ENCODE measurements at places on chromosomes 3 and 15.

DNA sequence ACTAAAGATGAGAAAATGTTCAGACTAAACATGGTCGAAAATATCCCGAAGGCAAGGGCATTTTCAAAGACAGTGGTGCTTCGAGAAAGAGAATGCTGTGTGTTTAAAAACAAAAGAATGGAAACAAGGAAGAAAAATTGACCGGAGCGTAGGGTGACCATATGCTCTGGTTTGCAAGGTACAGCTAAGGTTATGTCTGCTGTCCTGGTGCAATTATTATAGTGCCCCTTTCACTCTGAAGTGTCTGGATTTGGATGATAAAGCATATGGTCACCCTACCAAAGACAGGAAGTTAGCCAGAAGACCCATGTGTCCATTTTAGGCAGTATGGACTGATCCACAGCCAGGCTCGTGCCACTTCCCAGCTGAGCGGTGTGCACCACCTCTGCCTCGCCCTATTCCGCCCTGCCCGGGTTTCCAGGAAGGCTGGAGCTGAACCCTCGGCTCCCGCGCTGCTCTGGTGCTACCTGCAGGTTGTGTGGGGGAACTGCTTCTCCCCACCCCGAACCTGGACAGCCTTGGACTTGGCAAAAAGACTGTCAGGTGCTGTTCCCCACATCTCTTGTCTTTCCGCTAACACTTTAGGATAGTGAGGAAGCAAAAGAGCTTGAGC is 25.2 kb downstream of the GOLGA6D start:
- DNase-seq = no peak

DNA sequence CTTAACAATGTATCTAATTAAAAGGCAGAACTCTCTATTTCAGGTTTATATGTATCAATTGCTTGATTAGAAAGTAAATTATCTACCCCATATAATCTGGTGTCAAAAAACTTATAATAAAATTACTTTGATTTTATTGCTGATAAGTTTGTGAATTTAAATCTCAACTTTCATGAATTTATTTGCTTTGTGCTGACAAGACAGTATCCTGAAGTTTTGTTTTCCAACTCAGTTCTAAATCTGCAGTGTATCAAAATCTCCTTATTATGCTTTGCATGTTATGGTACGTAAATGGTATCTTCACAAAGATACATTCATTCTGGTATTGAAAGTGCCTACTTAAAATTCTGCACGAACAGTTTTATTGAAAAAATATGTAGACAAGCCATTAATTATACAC is 78.5 kb upstream of the ZNF717 start:
- no peak for DNase-seq

DNA sequence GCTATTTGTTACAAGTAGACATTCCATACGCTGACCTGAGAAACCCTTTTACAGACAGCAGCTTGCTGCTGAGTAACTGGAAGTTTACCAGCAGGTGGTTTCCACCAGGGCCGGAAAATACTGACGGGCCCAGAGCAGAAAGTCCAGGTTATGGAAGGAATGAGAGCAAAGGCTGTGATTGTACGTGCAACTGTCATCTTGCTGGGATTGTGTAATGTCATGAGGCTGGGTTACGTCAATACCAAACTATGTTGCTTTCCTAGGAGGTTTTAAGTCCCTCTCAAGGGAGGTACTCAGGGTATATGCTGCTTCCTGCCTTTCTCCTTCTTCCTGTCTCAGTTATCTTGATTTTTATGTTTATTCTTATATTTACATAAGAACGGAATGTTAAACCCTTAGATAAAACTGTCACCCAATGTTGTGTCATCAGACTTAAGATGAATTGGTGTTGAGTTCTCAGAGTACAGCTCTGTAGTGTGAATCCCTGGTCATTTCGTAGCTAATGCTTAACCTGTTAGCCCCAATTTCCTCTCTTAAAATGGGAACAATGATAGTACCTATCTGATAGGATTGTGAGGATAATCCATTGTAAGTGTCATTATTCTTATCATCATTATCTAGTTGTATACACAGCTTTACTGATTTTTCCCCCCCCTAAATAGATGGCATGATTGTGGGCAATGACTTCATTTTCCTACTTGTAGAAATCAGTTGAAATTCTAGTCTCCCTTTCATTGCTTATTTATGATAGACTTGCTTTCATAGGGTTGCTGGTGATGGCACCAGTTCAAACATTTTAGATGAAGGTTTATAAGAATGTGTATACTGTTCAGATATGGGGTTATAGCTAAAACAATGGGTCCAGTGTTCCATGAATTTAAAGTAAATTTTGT is 101.4 kb downstream of the FNDC3B start:
- no peak for DNase-seq

DNA sequence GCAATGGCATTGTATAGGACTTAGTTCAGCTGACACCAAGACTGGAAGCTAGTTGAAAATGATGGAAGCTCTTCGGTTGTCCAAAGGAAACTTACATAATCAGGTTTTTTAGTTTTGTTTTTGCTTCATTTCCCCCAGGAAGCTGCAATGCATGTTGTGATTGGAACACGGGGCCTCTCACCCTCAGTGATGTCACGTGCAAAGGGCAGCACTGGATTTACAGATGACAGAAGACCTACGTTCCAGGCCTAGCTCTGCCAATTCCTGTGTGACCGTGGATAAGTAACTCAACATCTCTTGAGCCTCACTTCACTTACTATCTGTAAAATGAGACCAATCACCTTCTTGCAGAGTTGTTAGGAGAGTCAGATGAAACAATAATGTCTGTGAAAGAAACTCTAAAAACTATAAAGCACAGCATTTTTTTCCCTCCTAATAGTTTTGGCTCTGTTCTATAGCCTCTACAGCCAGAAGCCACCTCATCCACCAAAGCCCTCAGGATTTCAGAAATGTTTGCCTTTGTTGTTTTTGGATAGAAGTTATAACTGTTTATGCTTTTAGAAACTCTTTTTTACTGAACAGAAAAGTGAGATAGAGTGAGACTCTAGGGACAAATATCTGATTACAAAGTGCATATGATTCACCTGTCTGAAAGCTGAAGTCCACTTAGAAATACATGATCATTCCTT is 4.6 kb downstream of the RBSN start:
- DNase-seq = no peak

GRCh38 chr3:8112587-8112986 is 389.0 kb upstream of the LMCD1 start:
- DNase-seq = no peak

DNA sequence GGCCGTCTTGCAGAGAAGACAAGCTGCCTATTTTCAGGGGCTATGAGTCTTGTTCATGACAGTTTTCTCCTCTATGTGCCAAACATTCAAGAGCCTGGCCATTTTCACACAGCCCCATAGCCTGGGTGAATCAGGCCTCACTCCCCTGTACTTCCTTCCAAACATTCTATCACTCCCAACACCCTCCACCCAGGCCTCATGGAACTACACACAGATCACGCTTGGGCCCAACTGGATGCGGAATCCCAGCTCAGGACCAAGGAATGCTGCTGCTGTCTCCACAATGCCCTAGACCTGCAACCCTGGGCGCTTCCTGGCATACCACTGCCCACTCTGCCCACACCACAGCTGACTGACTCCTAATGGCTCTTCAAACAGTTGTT is 39.4 kb upstream of the PCSK6 start:
- no peak for DNase-seq

DNA sequence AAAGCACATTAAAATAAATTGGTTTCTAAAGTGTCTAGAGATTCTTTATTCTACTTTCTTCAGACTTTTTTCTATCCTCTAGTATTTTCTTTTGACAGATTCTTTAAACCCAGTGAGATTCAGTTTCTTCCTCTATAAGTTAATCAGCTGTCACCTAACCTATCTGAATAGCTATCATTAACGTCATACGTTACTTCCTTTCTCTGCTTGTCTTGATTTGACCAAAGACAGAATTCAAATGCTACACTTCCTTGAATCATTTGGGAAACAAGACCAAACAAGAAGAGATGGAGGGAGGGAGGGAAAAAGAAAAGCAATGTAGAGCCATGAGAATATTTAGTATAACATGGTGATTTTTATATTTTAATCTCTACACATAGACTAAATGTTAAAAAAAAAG is 235.2 kb downstream of the NAALADL2 start:
- DNase-seq = no peak

DNA sequence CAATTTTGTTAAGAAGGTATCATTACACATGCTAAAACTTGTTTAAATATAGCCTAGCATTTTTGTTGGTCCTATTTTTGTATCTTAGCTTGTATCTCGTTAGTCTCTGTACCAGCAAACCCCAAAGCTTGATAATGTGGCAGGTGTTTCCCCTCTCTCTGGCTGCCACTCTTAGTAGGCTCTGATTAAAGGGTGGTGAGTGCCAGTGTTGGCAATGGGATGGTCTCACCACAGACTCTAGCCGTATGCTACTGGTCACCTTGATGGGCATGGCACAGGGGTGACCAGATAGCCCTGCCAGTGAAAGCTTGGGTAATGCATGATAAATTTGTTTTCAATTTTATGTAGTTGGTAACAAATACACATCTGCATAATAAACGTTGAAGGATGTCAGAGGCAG is 188.3 kb downstream of the CFAP20DC start:
- DNase-seq = no peak

Measured in hypothalamus (tissue), 51 donors.